Omental fat pad (tissue), 4 donors: ENCODE measurements at places on chromosomes 4 and X.
A peak's percentile ranks its signal among the peaks of the same experiment; 100 is the strongest.

- DNase-seq: no peak
Observed at GRCh38 chr4:169359961-169360360, 89.2 kb upstream of the SH3RF1 start.

DNA sequence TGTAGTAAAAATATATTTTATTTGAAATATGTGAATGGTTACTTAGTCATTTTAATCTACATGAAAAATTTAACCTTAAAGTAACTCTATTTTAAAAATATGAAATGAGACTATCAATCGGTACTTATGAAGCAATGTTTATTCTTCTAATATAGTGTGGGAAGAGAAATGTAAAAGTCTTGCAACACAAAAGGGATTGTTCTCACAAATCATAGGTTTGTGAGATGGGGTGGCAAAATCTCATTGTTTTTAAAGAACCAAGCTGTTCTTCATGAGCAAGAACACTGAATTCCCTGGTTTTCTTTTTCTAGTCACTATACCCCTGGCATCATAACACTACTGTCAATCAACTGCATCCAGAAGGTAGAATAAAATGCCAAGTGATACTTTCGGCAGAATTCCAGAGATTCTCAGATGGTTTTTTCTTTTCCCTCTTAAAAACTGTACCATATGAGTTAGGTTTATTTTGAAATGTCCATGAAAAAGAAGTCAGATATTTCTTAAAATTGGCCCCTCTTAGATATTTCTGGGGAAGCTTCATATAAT, 52.2 kb downstream of the SNCA start:
- DNase-seq: no peak

DNA sequence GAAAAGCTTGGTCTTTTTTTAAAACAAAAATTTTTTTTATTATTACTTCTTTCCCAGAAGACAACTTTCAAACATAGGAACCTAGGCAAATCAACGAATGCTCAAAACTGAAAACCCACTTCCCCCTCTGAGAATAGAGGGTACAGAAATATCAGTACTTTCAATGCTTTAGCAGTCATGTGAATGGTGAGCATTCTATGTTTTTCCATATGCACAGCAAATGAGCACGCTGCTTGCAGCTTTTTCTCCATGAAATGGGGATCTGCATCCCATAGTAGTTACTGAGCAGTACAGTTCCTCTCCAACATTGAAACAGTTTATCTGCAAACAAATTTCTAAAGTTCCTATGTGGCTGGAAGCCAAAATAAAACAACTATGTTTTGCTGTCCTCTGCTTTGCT, 108.4 kb upstream of the BMP2K start:
- DNase-seq: no peak

- DNase-seq: no peak
Observed at GRCh38 chr4:126592088-126592487, 1040.7 kb upstream of the INTU start.

DNA sequence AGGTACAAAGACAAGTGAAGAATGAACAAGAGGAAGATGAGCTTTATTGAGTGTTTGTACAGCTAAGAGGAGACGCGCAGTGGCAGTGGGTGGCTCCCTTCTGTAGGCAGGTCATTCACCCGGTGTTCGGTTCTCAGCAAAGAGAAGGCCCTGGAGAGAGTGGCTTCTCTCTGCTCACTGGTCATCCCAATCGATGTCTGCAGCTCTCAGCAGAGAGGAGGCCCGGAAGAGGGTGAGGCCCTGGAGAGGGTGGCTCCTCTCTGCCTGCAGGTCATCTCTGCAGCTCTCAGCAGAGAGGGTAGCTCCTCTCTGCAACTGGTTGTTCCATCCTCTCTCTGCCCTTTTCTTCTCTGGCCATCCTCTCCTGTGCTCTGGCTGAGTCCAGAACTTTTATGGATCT, 126.5 kb downstream of the UGT8 start:
- DNase-seq: no peak

- no peak for DNase-seq
Observed at GRCh38 chr4:26367811-26368210, 47.0 kb downstream of the RBPJ start.

DNA sequence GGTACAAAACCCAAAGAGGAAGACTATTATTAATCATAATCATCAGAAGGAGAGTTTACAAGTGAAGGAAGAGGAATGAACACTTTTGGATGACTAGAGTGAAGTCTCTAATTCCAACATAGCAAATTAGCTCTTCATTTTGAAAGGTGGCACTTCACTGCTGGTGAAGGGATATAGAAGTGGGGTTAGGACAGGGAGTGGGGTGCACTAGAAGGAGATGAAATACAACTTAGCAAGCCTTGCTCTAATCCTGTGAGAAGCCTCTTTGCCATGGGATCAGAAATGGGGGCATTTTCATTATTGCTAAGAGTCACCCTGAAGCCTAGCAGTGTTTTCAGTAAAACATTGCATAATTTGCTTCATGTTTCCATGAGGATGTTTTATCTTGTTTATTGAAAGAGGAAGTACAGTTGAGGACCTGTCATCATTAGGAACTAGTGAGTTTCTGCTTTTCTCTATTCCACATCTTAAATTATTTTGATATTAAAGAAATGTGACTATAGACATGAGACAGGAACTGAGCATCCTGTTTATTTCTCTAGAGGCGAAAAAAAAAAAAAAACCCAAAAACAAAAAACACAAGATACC, 9.3 kb upstream of the GRPR start:
- DNase-seq: no peak

- no peak for DNase-seq
Observed at GRCh38 chr4:158682066-158682465, 10.0 kb downstream of the ETFDH start.

- no peak for DNase-seq
Observed at GRCh38 chrX:32447640-32448039, 763.7 kb downstream of the DMD start.

DNA sequence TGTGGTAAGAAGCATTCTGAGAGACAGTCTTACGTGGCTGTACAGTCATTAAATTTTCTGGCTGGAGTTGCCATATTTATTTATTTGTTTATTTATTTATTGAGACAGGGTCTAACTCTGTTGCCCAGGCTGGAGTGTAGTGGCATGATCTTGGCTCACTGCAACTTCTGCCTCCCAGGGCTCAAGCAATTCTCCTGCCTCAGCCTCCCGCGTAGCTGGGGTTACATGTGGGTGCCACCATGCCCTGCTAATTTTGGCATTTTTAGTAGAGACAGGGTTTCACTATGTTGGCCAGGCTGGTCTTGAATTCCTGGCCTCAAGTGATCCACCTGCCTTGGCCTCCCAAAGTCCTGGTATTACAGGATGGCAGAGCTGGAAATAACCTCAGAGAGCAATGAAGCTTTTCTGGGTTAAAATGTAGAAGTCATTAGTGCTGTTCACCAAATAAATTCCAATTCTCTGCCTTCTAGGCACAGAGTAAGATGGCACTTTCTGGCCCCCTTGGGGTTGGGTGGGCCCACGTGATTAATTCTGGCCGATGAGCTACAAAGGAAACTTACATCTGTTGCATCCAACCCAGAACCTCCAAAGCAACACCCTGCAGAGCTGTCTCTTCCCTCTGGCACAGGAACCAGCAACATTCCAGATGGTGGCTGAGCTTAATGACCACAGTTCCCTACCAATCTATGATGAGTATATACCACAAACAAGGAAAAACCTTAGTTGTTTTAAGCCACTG, 4.5 kb downstream of the MRFAP1 start:
- no peak for DNase-seq

- peak; percentile 23 for DNase-seq
Observed at GRCh38 chrX:91434351-91435168, at the start of gene PABPC5. Gene PABPC5 (plus strand): TSS chrX:91434839. CDS start chrX:91435578, 739 bp downstream.

DNA sequence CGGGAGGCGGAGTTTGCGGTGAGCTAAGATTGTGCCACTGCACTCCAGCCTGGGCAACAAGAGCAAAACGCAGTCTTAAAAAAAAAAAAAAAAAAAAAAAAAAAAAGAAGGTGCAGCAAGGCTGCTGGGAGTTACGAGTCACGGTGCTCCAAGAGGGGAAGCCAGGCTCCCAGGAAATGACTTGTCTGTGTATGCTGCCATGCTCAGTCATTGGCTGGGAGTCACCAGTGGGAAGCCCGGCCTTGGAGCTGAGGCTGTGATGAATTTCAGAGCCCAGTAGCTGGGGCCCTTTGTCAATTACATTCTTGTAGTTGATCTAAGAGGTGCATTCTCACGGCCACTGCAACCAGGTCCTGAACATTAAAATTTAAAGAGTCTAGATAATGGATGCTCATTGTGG, 1105.1 kb upstream of the TENM3 start:
- DNase-seq: no peak

GRCh38 chr4:113766882-113767281, 5.3 kb upstream of the CAMK2D start:
- no peak for DNase-seq

GRCh38 chr4:3524349-3524748, 7.9 kb downstream of the LRPAP1 start:
- DNase-seq: no peak

- DNase-seq: no peak
Observed at GRCh38 chr4:37999000-37999716, 39.0 kb downstream of the PTTG2 start.

DNA sequence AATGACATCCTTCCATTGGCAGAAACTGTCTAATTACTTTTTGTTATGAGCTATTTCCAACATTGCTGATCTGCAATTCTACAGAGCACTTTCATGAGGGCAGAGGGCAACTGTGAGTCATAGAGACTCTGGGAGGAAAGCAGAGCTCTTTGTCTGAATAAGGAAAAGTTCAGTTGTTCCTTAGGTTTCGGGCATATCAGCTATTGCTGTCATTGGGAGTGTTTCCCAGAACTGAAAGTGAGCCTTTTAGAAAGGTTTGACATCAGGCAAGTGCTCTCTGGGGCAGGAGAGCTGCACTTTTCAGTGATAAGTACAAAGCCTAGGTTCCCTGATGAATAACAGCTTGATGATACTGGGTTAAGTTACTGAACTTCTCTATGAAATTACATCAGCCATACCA, 119.2 kb upstream of the EDNRA start:
- DNase-seq: no peak

GRCh38 chr4:106502106-106502699, 133.6 kb upstream of the GIMD1 start:
- DNase-seq: peak; percentile 27

DNA sequence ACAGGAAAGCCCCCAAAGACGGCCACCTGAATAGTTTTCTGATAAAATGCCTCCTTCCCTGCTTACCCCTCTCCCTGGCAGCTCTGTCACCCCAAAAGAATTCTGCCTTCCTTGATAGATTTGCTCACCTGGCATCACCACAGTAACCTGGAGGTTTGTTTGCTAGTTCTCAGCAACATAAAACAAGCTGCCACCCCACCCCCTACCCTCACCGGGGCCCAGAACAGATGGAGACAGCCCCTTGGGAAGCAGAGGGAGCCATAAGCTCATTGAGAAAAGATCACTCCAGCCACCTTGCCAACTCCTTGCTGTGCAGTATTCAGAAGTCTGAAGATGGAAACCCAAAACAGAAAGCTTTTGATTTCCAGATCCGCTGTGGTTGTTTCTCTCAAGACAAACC, 108.6 kb downstream of the DHX15 start:
- DNase-seq: no peak

- no peak for DNase-seq
Observed at GRCh38 chrX:28099166-28099565, 117.9 kb upstream of the DCAF8L1 start.

DNA sequence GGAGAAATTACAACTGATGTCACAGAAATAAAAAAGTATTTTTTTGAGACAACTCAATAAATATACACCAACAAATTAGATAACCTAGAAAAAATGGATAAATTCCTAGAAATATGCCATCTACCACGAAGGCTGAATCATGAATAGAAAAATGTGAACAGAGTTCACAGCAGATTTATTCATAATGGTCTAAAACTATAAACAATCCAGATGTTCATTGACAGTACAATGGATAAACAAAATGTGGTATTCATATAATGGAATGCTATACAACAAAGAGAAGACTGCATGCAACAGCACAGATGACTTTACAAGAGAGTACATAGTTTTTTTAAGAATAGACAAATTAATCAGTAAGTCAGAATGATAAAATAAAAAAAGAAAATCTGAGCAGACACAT, 55.2 kb downstream of the CLOCK start:
- no peak for DNase-seq

- DNase-seq: no peak
Observed at GRCh38 chr4:101921370-101921769, 130.8 kb downstream of the BANK1 start.

- no peak for DNase-seq
Observed at GRCh38 chrX:68892651-68893050, 63.8 kb downstream of the EFNB1 start.

DNA sequence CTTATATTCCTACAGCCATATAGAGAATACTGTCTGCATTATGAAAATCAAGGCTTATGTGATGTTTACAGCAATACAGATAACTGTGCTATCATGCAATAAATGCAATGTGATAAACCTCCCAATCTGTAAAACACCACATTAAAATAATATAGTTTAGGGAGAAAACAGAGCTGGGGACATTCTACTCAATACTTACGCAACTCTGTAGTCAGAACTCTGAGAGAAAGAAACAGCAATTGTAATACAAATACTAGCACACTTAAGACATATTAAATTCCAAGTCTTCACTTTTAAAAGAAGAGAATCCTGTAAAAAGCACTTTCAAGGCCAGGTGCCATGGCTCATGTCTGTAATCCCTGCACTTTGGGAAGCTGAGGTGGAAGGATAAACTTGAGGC, 61.4 kb downstream of the ANKRD17 start:
- no peak for DNase-seq

- no peak for DNase-seq
Observed at GRCh38 chr4:139443661-139444060, 10.3 kb upstream of the RAB33B start.

GRCh38 chr4:55122235-55122634, 3.2 kb downstream of the KDR start:
- DNase-seq: no peak

DNA sequence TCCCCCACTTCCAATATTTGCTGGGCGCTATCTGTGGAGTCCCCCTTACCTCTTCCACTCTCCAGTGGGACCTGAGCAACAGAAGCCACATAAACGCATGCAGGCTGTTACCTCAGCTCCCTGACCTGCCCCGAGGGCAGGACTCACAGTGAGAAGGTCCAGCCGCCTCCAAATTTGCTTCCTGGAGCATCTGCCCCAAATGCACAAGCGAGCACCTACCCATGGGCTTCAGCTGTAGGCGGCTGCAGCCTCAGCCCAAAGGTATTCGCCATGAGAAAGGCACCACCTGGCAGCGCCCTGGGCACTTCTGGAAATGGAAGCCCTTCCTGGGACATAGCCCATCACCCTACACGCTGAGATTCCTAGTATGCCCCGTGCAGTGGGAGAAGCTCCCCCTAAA, 23.4 kb downstream of the SPACA5 start:
- no peak for DNase-seq

DNA sequence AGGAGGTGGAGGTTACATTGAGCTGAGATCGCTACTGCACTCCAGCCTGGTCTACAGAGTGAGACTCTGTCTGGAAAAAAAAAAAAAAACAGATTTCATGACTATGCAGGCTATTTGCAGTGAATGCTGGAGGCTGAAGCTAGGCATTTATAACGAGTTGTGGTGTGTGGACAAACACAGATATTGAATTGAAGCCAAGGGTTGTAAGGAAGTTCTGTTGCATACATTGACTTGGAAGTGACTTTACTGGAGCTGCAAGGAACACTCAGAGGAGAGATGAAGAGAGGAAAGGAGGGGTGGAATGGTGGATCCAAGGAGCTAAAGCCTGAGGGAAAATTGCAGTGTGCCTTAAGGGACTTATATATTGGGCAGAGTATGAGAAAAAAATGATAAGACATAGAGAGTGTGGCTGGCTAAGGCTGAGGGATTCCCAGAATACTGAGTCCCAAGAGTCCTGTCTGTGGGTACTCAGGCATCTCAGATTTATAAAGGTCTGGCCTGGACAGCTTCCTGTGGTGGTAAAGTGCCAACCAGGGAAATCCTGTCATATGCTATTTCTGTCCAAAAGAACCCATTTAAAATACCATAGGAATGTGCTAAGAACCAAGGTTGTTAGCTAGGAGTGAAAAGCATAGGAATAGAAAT, 87.8 kb upstream of the GUCY1A1 start:
- no peak for DNase-seq
